ENCODE measurements at places on chromosomes 3 and 15.

- no peak for DNase-seq
Measured at GRCh38 chr3:15633159-15633558, 31.6 kb downstream of the BTD start.

DNA sequence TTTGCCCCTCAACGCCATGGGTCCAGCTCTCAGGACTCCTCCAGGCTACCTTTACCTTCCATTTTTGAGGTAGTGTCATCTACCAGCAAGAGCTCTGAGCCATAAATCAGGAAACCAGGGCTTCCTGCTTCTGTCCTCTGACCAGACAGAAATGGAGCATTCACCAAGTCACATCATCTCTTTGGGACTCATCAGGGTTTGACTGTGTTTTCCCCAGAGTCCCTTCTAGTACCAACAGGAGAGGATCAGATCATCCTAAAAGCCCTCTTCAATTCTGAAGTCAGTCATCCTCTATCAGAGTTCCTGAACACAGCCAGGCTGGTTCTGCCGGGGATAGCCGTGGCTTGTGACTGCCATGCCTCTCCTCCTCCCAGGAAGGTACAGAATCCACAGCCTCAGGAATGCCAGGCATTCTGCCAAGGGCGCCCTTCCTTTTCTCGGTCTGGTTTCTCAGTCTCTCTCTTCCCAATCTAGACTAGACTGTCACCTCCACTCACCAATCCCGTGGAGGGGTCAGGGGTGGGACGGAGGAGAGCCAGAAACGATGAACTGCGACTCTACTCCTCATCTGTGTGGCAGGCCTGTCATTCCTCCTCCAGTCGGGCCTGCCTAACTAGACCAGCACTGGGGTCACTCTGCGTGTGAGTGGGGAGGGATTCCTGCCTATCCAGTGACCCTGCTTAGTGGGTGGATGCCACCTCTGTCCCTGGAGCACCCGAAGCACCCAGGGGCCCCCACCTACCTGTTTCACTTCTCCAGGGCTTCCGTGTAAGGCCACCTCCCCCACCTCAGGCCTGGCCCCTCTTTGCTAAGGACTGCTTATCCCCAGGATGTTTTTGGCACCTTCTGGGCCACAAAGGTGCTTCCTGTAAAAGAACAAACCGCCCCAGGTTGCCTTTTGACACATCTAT lies 30.9 kb downstream of the CCNL1 start:
- DNase-seq = peak; percentile 35

GRCh38 chr3:182138393-182138792 lies 426.7 kb downstream of the SOX2 start:
- DNase-seq = no peak

GRCh38 chr15:43237842-43238470 lies 17.1 kb upstream of the EPB42 start:
- no peak for DNase-seq

- DNase-seq = no peak
Measured at GRCh38 chr3:58469096-58469495, 22.8 kb upstream of the KCTD6 start.

- no peak for DNase-seq
Measured at GRCh38 chr3:144294659-144295538, 323.3 kb downstream of the DIPK2A start.

DNA sequence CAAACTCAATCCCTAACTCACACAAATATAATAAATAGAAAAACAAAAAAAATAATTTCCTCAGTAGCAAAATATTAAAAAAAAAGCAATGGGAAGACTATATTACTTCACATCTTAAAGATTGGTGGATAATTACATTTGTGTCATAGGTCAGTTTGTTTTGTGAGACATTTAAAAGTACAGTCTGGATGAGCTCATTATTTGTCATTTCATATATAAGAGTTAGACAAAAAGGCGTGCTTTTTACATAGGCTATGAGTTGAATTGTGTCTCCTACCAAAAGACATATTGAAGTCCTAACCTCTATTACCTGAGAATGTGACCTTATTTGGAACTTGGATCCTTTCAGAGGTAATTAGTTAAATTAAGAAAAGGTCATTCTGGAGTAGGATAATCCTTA lies 710.1 kb upstream of the CBLB start:
- DNase-seq = no peak

- DNase-seq = no peak
Measured at GRCh38 chr3:46299608-46300460, 54.1 kb upstream of the CCR2 start.

GRCh38 chr3:67075295-67075694 lies 77.2 kb downstream of the KBTBD8 start:
- no peak for DNase-seq

DNA sequence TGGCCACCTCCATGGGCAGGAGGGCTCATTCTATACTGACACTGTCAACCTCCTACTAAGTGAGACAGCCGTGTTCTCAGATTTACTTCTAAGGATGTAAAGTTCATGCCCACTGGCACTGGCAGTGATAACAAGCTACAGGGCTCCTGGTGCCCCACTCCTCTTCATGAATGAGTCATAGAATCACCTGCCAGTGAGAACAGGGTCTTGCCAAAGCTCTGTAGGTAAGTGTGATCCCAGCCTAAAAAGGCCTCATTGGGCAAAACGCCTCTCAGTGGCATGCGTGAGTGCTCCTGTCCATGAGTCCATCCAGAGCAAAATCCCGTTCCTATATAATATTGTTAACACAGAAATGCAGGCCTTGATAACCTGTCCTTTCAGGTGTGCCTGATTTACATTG lies 17.4 kb downstream of the PXYLP1 start:
- no peak for DNase-seq

GRCh38 chr3:185763347-185764005 lies 61.4 kb downstream of the IGF2BP2 start:
- DNase-seq = no peak

GRCh38 chr3:194089357-194090177 lies 46.4 kb upstream of the HES1 start:
- DNase-seq = no peak

DNA sequence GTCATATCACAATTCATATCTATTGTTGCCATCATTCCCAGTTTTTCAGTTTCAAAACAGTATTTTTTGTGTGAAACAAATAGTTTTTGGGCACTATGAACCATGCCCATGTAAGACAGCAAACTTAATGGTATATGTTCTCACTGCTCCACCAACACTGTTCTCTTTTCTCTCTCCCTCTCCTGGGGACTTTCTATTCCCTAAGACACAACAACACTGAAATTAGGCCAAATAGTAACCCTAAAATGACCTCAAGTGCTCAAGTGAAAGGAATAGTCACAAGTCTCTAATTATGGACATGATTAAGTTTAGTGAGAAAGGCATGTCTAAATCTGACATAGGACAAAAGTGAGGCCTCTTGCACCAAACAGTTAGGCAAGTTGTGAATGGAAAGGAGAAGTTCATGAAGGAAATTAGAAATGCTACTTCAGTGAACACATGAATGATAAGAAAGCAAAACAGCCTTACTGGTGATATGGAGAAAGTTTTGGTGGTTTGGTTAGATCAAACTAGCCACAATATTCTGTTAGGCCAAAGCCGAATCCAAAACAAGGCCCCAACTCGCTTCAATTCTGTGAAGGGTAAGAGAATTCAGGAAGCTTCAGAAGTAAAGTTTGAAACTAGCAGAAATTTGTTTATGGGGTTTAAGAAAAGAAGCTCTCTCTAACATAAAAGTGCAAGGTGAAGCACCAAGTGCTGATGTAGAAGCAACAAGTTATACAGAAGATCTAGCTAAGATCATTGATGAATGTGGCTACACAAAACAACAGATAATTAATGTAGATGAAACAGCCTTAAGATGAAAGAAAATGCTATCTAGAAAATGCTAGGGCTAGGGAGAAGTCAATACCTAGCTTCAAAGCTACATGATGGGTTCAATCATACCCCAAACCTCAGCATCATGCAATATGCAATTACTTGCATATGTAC lies 104.2 kb downstream of the CBLB start:
- DNase-seq = no peak

- DNase-seq = no peak
Measured at GRCh38 chr3:170450039-170450438, 31.4 kb downstream of the CLDN11 start.

GRCh38 chr15:66071160-66071920 lies 182.2 kb downstream of the MEGF11 start:
- no peak for DNase-seq

GRCh38 chr3:12948891-12949711 lies 107.7 kb upstream of the RPL32 start:
- no peak for DNase-seq

GRCh38 chr15:31440754-31441311 lies 114.2 kb downstream of the KLF13 start:
- peak; percentile 58 for DNase-seq

DNA sequence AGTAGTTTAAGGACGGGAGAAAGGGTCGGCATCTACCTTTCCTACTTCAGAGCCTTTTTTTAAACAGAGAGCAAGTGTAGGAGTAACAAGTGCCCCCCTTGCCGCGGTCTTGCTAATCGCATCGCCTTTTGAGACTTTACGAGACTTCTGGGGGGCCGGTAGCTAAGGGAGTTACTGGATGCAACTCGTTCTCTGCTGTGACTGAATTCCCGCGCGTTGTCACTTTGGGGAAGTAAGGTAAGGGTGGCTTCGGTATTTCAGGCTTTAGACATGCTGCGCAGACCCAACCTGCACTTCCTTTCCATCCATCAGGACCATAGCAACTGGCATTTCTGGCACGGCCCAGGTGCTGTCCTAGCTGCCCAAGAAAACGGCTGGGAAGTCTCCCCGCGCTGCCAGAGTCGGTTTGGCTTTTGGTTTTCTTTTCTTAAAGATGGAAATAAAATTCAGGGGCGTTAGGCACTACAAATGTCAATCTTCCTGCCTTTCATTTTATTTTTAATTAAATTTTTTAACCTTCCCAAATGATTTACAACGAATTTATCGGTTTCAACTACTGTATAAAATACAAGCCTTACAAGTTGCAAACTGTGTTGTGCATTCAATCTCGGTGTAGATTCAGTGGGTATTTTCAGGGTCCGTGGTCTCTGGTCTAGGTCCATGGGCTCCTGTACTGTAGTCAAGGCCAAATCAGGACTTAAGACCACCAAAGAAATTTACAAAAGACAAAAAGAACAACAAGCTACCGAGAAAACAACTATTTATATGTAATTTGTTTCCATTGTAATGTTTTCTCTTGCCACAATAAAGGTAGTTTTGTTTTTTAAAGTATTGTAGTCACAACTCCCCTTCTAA lies 3.5 kb downstream of the MECOM start:
- DNase-seq = no peak

DNA sequence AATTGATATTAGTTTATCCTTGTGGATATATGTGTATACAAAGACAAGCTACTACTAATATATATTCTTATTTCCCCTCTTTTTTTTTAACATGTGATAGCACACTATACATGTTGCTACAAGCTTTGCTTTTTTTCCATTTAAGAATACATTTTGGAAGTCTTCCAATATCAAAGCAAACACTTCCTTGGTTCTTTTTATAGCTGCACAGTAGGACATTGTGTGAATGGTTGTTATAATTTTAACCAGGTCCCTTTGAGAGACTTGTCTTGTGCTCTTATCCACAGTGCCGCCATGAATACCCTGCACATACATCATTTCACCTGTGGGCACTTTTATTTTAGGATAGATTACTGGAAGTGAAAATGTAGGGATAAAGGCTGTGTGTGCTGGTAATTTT lies 88.7 kb downstream of the CACNA2D3 start:
- DNase-seq = no peak

GRCh38 chr3:178597371-178597770 lies 61.1 kb downstream of the KCNMB2 start:
- DNase-seq = no peak

- DNase-seq = no peak
Measured at GRCh38 chr3:177185035-177185574, 12.2 kb downstream of the TBL1XR1 start.

DNA sequence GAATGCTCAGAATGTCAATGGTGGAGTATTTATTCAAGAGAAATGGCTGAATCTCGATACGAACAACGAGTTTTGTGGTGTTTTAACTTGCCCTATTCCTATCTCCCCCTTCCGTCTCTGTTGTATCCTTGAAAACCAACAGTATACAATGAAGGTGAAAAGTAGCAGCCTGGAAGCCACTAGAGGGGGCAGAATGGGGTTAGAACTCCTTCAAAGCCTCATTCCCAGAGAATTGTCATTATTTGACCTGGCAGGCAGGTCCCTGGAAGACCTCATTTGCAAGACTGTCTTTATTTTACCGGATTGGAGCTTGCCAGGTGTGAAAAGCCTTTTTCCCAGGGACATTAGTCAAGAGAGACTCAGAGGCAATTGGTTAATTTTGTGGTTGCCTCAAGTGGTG lies 139.4 kb downstream of the LRRC28 start:
- DNase-seq = no peak

GRCh38 chr15:61390138-61390537 lies 161.0 kb upstream of the RORA start:
- no peak for DNase-seq

- DNase-seq = no peak
Measured at GRCh38 chr15:48974882-48975281, 11.2 kb upstream of the SHC4 start.

GRCh38 chr3:12593473-12593872 lies 36.6 kb downstream of the MKRN2 start:
- no peak for DNase-seq

DNA sequence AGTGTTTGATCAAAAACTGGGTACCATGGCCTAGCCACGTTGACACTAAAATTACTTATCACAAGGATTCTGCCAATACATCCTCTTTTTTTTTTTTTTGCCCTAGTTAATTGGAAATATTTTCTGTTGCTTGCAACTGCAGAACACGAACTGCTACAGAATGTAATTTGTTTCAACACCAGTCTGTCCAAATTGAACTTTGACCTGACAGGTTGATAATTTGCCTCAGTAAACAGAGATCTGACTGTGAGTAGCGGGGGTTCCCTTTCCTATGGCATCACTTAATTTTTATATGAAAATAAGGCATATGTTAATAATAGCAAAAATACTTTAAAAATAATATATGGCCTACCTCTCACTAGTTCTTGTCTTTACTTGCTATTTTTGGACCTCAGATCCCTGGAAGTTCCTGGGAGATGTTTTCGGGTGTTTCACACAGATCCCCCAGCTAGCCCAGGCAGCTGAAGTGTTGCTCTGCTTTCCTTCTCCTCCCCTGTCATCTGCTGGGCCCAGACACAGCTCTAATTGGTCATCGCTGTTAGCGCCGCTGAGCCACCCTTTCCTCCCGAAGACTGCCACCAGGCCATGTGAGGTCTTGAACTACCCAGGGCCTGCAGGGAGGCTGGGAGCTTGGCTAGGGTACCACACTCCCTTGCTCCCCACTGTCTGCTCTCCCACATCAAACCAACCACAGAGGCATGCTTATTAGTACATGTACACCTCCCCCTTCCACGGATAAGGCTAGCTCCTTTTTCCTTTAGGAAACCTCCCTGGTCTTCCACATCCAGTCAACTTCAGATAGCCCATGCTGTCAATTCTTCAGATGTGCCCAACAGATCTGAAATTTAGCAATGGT lies 89.8 kb upstream of the RNF7 start:
- no peak for DNase-seq

- peak; percentile 30 for DNase-seq
Measured at GRCh38 chr3:67384760-67385397, 269.5 kb downstream of the SUCLG2 start.

DNA sequence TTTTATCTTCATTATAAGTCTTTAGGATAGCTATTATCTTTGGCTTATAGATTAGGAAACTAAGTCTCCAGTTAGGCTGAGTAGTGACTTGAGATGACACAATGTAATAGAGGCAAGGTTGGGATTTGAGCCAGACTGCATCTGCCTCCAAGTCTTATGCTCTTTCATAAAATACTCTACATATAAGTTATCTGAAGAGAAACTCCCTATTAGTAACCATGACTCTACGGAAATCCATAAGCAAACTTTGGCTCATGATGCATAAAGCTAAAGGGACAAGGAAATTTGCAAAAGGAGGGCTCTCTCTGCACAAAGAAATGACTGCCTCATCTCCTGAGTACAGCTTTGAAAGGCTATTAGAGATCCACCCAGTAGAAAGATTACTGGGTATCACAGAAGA lies 77.6 kb upstream of the FRMD4B start:
- no peak for DNase-seq
